ENCODE measurements at places on chromosomes 2 and 18.

- no peak for DNase-seq
Measured at GRCh38 chr2:68740400-68740914, 5.8 kb downstream of the ARHGAP25 start.

DNA sequence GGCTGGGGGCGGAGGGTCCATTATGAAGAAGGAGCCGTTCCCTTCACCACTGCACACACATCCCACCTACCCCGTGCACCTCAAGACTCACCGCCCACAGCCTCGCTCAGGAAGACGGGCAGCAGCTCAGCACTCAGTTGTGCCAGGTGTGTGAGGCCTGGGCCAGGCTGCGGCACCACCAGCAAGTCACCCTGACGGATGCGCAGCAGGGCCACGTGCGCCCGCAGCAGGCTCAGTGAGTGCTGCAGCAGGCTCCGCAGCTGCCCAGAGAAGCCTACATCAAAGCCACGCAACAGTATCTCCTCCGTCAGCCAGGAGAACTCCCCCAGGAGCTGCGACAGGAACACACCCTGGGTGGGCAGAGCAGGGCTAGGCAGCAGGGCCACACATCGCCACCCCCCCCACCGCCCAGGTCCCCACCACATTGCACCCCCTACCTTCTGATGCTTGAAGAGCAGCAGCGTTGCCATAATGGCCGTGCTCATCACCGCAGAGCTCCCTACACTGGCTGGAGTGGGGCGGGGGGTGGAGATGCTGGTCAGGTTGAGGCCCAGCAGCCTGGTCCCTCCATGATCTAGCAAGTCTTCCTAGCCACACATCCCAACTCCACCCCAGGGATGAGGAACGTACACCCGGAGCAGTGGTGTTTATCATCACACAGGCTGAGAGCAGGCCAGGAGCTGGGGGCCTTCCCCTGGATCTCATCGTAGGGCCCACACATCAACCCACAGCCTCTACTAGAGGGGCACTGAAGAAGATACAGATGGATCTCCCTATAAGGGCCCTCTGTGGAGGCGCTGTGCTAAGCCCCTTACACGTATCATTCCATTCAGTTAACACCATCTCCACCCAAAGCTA, 10.2 kb downstream of the GPAT2 start:
- no peak for DNase-seq

DNA sequence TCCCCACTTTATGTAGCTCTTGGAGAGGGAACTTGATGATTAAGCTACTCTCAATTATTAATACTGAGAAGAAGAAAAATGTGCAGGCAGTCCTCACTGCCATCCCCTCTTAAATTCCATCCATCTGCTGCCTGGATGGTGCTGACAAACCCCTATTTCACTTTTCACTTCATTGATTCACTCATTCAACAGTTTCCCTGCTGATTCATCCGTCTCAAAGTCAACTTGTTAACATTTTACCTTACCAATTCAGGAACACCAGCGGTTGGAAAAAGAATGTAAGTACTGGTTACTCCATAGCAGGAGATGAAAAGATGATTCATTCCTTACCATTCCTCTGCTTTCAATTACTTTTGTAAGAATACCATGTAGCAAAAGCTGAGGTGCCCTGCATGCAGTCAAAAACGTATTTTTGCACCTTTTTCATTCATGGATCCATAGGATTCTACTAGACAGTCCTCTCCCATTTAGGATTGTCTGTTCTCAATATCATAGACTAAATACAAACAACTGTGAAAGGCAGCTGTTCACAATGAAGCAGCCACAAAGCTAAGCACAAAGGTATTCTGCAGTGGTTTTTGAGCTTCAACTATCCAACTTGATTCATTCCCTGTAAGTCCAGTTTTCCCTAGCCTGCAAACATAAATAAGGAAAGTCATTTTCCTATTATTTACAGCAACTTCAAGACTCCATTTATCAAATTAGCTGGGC, 262.0 kb downstream of the MREG start:
- no peak for DNase-seq

GRCh38 chr18:2135309-2135708, 436.0 kb downstream of the METTL4 start:
- DNase-seq = no peak

GRCh38 chr2:160157861-160158829, 41.9 kb downstream of the ITGB6 start:
- DNase-seq = no peak

GRCh38 chr2:186460465-186460864, 25.6 kb upstream of the ZC3H15 start:
- no peak for DNase-seq

GRCh38 chr2:28408764-28409599, 16.3 kb downstream of the FOSL2 start:
- DNase-seq = no peak

DNA sequence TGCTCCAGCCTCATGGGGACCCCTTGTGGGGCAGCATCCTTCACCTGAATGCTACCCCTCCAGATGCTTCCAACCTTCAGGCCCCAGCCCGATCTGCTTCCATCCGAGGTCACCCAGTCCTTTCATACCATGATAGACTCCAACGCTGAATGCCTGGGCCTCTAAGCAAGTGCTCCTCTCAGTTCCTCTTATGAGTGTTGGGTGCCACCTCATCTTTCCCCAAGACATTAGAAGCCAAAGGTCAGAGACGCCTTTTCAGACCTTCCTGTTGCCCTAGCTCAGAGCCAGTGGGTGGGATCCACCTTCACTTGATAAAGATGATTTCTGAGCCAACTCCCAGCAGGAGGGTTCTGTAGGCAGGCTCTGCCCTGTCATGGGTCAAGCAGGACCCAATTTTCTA, 174.5 kb upstream of the MGAT5 start:
- DNase-seq = no peak

DNA sequence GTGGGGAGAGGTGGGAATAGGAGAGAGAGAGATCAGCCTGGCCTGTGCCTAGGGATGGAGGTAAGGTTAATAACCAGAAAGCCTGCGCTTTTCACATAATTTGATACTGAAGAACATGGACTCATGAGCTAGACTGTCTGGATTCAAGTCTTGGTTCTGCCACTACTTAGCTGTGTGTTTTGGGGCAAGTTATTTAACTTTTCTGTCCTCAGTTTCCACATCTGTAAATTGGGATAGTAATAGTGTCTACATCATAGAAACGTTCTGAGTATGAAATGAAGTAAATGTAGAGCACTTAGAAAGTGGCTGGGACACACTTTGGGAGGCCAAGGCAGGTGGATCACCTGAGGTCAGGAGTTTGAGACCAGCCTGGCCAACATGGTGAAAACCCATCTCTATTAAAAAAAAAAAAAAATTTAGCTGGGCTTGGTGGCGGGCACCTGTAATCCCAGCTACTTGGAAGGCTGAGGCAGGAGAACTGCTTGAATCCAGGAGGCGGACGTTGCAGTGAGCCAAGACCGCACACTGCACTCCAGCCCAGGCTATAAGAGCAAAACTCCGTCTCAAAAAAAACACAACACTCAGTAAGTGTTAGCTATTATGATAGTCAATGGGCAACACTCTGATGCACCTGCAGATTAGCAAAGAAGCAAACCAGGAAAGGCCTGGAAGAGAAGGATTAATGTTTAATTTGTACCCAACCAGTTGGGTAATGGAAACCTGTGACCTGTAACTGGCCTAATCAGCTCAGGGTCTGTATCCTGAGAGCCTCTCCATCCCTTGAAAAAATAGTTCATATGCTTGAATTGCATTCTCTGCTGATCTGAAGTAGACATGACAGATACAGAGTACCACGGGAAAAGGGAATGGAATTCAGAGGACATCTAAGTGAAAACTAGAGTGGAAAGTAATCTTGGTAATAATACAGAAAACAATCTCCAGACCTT, 6.8 kb downstream of the GALM start:
- no peak for DNase-seq

- no peak for DNase-seq
Measured at GRCh38 chr2:141200191-141200590, 930.6 kb downstream of the LRP1B start.

GRCh38 chr2:50707196-50707595, 324.7 kb downstream of the NRXN1 start:
- no peak for DNase-seq

DNA sequence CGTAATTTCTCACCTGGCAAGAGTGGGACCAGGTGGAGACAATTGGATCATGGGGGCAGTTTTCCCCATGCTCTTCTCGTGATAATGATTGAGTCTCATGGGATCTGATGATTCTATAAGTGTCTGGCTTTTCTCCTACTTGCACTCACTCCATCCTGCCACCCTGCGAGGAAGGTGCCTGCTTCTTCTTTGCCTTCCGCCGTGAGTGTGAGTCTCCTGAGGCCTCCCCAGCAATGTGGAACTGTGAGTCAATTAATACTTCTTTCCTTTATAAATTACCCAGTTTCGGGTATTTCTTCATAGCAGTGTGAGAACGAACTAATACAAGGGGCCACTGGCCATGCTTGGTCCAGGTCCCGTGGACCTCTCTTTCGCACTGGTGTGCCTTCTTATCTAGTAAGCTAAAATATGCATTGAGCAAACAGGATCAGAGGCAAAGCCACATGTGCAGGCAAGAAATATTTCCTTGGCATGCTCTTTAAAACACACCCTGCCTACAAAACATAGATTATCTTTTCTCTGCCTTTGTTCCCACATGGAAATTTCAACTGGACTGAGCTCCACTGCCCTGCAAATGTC, 821.1 kb downstream of the TRIB2 start:
- no peak for DNase-seq

DNA sequence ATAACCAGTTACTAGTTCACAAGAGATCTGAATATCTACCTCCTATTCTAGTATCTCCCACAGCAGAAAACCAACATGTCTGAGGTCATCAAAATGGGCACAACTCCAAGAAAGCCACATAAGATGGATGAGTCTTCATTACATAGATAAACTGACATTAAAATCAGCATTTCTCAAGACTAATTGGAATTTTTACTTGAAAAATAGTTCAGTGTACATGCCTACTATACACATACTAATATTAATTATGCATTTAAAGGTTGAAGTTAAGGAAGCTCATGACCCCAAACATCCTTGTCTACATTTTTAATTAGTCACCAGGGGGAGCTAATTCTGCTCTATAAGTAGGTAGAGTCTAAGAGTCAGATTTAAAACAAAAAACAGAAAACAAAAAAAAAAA, 41.9 kb downstream of the ZNF521 start:
- DNase-seq = no peak

DNA sequence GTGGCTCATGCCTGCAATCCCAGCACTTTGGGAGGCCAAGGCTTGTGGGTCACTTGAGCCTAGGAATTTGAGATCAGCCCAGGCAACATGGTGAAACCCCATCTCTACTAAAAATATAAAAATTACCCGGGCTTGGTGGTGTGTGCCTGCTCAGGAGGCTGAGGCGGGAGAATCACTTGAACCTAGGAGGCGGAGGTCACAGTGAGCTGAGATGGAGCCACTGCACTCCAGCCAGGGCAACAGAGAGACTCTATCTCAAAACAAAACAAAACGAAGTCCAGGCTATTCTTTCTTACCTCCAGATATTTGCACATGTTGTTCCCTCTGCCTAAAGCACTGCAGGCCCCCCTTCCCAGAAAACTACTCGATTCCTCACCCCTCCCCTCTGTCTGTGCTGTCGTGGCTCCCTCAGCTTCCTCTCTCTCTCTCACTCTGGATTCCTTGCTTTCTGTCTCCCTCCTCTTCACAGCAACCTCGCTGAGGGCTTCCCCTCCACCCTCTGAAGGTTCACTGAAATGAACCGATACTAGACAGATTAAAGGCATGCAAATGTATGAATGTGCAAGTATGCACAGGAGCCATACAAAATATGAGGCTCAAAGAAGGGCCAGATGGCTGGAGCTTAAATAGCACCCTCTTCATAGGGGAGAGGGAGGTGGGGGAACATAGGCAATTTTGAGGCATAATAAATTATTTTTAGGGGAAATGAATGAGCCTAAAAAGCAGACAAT, 18.5 kb downstream of the TMEM177 start:
- no peak for DNase-seq

DNA sequence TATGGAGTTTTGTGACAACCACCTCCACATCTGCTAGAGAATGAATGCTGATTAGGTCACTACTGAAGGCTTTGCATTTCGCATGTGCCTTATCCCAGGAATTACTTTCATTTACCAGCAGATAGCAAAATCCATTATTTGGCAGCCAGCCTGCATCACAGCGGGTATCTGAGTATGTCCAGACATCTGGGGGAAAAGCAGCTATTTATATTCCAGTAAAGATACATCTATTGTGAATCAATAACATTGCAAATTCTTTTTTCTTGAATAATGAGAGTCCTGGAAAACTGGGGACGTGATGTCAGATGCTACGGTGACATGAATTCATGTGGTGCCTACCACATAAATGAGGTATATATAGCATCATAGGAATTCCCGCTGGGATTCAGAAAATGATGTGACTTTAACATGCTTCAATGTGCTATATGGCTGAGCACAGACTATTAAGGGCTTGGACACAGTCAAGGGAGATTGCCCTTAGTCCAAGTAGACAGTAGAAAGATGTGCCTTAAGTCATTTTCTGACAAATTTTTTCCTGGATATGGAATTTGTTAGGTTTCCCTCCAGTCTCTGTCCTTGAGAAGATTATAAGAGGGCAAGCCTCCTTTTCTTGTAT, 84.2 kb upstream of the CD302 start:
- DNase-seq = no peak

GRCh38 chr2:55843096-55843993, 80.2 kb downstream of the EFEMP1 start:
- DNase-seq = no peak

GRCh38 chr2:65092791-65093190, 36.6 kb downstream of the CEP68 start:
- no peak for DNase-seq

GRCh38 chr2:73292906-73293533, 328 bp downstream of the EGR4 start:
- DNase-seq = no peak
